Colonic mucosa (tissue), 4 donors: ENCODE measurements at places on chromosomes 4 and X. TPM values are rescaled to one million over a fixed set of nuclear protein-coding genes. Genes with fewer than 3 reads are reported as not detected.
A peak's percentile ranks its signal among the peaks of the same experiment; 100 is the strongest.

DDIT4L gene
- total RNA-seq, result not detected

GRCh38 chr4:144176476-144176875, 36.0 kb upstream of the GYPA start:
- no peak for DNase-seq

SLC10A6 gene
- total RNA-seq, result 0.58 TPM

GRCh38 chr4:144645631-144646522, at the start of gene HHIP:
Gene HHIP, plus strand, starts transcription at chr4:144646156. Its CDS starts 520 bp downstream, at chr4:144646676.
- peak; percentile 27 for DNase-seq

DNA sequence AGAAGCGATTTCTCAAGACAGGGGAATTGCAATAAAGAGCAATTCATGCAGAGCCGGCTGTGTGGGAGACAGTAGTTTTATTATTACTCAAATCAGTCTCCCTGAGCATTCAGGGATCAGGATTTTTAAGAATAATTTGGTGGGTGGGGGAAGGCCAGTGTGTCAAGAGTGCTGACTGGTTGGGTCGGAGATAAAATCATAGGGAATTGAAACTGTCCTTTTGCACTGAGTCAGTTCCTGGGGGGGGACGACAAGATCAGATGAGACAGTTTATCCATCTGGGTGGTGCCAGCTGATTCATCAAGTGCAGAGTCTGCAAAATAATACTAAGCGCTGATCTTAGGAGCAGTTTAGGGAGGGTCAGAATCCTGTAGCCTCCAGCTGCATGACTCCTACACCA, 502.4 kb downstream of the NLGN4X start:
- no peak for DNase-seq

DNA sequence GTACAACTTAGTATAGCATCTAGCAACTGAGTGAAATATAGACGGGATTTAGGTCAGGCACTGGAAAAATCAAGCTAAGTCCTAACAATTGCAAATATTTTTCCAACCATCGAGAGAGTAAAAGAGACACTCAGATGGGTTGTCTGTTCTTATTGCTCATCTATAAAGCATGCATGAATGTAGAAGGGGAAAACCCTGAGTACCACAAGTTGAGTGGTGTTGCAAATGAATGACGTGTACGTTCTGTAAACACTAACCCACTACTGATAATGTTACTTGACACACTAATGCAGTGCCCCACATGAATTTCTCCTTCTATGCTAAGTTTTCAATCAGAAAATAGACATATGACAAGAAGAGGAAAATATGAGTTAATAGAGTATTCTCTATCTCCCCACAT, 211.2 kb downstream of the COX18 start:
- no peak for DNase-seq

DNA sequence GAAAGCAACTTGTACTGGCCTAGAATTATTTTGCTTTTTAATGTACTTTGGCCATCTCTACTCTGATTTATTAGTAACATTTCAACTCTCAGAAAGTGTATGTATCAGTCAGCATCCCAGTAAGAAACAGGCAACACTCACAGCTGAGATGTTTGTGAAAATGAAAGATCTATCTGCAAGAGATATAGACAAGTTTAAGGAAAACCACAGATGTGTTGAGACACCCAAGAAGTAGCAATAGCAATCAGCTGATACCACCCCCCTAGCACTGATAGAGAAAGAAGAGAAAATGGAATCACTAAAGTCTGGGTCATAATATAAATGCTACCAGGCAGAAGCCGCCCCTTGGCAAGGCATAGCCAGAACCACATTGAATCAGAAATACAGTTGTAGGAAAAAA, 372.0 kb downstream of the ARAP2 start:
- no peak for DNase-seq

HMX1 gene
- total RNA-seq, result not detected

DNA sequence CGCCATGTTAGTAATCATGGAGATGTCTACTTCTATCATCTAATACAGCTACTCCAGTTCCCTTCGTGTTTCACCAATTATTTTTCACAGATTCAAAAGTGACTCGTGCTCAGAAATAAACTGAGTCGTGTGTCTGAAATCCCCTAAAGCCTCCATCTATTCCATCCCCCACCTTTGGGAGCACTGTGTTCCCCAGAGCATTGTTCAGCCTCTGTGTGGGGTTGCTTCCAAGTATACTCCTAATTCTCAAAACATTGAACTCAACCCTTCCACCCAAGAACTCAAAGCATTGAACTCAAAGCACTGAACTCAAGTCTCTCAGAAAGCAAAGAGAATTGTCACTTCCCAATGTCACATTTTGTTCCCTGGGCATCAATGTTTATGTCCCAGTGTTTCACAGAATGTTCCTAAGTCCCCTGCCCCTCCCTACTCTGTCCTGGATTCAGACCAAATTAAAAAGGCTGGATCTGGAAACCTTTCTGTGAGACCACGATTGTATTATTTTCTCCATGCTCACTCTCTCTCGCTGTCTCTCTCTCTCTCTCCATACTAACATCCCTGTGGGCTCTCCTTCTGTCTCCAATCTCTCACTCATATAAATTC, 138.5 kb upstream of the QRFPR start:
- no peak for DNase-seq

DNA sequence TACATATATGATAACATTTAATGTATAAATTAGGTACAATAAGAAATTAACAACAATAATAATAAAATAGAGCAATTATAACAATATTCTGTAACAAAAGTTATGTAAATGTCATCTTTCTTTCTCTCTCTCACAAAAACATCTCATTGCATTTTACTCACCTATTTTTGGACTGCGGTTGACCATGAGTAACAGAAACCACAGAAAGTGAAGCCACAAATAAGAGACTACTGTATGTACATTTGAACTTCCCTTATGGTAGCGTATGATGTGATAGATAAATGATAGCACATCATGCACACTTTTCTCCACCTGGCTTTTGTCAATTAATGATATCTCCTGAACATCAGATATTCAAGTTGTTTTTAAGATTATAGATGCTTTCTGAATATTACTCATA, 80.5 kb downstream of the HNRNPD start:
- DNase-seq, result no peak

DNA sequence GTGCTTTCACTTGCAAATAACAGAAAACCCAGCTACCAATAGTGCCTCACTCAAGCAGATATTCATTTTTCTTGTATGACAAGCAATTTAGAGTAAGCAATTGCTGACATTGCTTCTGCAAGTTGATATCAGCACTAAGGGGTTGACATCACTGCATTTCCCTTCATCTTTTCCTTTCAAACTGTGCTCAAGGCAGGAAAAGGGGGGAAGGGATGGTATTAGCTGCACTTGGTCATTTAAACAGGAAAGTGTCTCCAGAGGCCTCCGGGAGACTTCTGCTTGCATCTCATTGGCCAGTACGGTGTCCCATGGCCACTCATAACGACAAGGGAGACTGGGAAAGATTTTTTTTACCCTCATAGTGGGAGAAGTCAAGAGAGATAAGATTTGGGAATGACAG, 65.5 kb upstream of the FGG start:
- DNase-seq, result no peak

- DNase-seq, result no peak
Observed at GRCh38 chrX:130726661-130727060, 176.3 kb downstream of the ENOX2 start.

- no peak for DNase-seq
Observed at GRCh38 chr4:22201256-22201655, 252.7 kb upstream of the KCNIP4 start.

GRCh38 chrX:129649268-129650182, 5.2 kb downstream of the APLN start:
- no peak for DNase-seq

GRCh38 chr4:177413656-177414055, 28.6 kb downstream of the AGA start:
- DNase-seq, result no peak

USP17L22 gene
- total RNA-seq, result not detected

XPNPEP2 gene
- total RNA-seq, result 11.7 TPM

GRCh38 chr4:157204634-157205244, 15.8 kb upstream of the GRIA2 start:
- DNase-seq, result no peak

TMPRSS11B gene
- total RNA-seq, result not detected

GRCh38 chr4:26647523-26648224, 63.8 kb downstream of the TBC1D19 start:
- DNase-seq, result no peak

CXCR3 gene
- total RNA-seq, result 2.1 TPM

LDB2 gene
- total RNA-seq, result 3.2 TPM

ALB gene
- 65.4 TPM for total RNA-seq

GRCh38 chrX:97529536-97530200, 646.0 kb downstream of the RPA4 start:
- DNase-seq, result no peak

GRCh38 chr4:181289198-181289597, 954.0 kb upstream of the TENM3 start:
- no peak for DNase-seq

GRCh38 chr4:111475001-111475400, 670.3 kb upstream of the FAM241A start:
- DNase-seq, result peak; percentile 58

DNA sequence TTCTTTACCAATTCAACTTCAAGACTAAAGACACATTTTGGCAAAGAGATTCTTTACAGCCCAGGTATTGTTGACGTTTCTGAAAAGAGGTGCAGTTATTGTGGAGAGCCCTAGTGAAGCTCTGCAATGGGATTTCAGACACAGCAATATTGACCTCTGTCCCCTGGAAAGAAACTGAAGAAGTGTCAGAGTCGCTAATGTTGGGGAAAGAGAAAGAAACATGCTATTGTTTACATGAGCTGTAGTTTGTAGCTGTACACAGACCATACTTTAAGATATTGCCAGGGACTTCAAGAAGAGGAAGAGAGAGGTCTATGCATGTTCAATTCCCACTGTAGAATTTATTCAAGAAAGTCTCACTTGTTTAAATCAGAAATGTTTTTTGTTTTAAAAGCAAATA, 497.3 kb upstream of the BOD1L1 start:
- no peak for DNase-seq

DNA sequence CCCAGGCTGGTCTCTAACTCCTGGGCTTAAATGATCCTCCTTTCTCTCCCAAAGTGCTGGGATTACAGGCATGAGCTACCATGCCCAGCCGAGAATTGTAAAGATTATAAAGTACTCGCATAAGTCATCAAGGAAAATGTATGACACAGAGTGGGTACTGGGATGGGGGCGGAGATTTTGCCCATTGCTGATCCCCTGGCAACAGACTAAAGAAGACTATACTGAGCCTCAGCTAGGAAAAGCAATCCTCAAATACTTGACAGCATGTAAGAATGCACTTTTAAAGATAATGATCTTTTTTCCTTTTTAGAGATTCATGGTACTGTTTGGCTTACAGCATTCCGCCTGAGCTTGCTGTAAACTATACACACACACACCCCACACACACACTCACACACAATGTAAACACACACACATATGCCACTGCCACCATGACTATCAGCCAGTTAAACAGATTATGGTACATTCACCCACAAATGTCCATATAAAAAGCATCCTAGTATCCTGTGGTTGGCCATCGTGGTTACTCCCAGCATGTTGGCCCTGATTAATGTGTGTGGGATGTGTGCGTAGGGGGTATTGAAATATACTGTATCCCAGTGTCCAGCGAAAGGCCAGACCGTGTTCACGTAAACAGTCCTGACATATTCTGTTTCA, 113.0 kb downstream of the AMELX start:
- no peak for DNase-seq

GRCh38 chr4:26884486-26884988, 23.9 kb downstream of the STIM2 start:
- no peak for DNase-seq

DNA sequence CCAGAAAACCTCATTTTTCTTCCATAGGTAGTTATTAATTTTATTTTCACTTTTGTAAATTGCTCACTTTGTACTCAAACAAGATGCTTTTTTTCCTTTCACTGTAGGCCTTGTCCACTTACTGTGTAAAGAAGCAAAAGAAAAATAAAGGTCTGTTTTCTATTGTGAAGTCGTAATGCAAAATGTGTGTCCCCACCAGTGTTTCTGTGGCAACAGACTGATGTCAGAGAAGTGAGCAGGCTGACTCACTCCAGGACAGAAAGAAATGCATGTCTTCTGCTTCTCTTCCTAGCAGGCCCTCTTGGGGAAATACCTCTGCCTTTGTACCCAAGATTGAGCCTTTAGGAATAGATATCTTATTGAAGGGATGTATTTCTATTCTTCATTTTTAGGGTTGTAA, 30.3 kb downstream of the INPP4B start:
- DNase-seq, result no peak

GRCh38 chr4:122038896-122039295, 87.0 kb upstream of the TRPC3 start:
- no peak for DNase-seq

- no peak for DNase-seq
Observed at GRCh38 chrX:21738950-21739287, 19.0 kb downstream of the SMPX start.

DNA sequence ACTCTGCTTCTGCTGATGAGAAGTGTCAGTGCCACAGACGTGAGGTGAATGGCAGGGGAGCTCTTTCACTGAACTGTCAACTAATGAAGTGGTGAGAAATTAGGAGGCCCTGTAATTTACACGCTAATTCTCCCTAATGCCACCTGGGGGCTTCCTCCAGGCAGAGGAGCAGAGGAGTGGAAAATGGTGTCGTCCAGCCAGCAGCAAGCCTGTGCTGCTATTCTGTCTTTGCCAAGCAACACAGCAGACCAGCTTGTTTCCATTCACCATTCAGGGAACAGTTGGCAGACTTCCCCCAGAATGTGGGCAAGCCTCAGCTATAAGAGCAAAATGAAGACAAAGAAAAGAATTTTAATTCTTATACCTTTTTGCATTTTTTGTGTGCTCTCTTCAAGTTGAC, 245.2 kb upstream of the TET2 start:
- no peak for DNase-seq

- no peak for DNase-seq
Observed at GRCh38 chr4:138301536-138301935, 59.4 kb upstream of the SLC7A11 start.

LRIT3 gene
- not detected for total RNA-seq

GRCh38 chrX:41275661-41276609, 58.0 kb upstream of the DDX3X start:
- peak; percentile 67 for DNase-seq

FLNA gene
- 773 TPM for total RNA-seq
